ENCODE measurements at places on chromosomes 3 and 15.

DNA sequence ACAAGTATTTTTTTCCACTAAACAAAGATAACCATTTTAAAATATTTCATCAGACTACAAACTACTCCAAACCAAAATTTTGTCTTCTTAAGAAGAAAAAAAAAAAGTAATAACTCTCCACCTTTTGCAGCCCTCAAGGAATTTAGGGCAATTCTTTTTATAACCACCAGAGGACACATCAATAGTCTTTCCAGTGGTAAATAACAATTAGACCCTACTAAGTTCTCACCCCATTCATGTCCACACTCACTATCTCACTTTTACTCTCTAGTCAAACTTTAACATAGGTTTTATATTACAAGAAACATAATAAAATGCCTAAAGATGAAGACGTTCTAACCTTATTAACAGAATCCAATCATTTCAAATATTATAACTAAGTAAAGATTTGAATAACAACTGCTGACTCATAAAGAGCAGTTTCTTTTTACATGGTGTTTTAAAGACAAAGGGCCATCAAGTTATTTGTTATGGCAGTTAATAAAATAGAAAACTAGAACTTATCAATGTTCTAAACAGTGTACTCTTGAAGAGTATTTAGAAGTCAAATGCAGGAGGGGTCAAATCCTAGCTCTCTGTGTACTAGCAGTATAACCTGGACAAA lies 33.0 kb downstream of the CCDC39 start:
- DNase-seq, result no peak

DNA sequence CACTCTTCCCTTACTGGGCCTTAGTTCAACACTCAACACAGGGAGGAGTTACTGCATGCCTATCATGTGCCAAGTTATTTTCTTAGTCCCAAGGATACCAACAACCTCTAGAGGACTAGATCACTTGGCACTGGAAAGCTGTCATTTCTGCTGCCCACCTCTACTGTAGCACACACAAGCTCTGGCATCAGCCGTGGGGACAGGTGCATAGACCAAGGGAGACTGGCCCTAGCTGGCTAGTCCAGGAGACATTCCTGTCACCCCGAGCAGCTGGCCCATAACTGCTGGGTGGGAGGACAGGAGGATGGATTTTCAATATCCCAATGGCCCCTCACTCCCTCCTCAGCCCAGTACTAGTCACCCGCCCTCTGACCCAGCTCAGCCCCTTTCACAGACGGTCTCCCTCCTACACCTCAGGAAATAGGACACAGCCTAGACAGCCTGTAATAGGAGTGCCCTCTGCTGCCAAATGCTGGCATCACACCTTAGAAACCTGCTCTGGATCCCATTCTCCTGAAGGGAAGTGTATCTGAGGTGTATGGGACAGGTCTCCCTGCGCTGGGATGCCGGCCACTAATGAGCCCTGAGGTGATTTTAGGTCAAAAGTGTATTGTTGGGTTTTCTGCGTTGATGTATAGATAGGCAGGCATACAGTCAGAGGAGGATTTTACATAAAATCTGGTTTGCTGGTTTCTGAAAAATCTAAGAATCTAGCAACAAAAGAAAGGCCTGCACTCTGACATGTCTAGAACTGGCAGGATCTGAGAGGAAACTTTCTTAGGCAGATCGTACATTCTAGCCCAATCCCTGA lies 3.4 kb upstream of the DZIP1L start:
- peak; percentile 61 for DNase-seq

- DNase-seq, result no peak
These were observed 187.4 kb upstream of the STAC start for GRCh38 chr3:36192901-36193300.

- DNase-seq, result no peak
These were observed 598.0 kb downstream of the FOXP1 start for GRCh38 chr3:70985572-70985971.

DNA sequence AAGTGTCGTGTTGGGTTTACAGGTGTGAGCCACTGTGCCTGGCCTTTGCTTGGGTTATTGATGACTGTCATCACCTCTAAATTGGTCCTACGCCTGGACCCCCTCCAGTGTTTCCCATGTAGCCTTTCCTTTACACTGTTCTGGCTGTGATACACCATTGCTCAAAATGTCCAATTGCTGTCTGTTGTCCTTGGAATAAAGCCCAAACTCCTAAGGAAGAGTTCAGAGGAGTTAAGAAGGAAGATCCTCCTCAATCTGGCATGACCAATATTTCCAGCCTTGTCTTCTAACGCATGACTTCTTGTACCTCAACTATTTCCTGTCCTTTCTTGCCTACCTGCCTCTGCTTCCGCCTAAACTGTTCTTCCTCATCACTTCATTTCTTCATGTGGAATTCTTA lies 113.1 kb downstream of the POLR2M start:
- no peak for DNase-seq

All from activated naive CD8-positive, alpha-beta T cell treated with anti-CD3 and anti-CD28 coated beads, Interleukin-2, amount 10 ng/mL, durations not matched to agents 7 days and 5 days (primary cell).